ENCODE measurements at places on chromosomes 12 and 14.
A peak's percentile ranks its signal among the peaks of the same experiment; 100 is the strongest.

- peak; percentile 28 for DNase-seq
These were observed at the start of gene DNAH10 for GRCh38 chr12:123761841-123762714. TSS of gene DNAH10 (plus strand) at chr12:123762301. CDS start at chr12:123762337, 36 bp downstream.

DNA sequence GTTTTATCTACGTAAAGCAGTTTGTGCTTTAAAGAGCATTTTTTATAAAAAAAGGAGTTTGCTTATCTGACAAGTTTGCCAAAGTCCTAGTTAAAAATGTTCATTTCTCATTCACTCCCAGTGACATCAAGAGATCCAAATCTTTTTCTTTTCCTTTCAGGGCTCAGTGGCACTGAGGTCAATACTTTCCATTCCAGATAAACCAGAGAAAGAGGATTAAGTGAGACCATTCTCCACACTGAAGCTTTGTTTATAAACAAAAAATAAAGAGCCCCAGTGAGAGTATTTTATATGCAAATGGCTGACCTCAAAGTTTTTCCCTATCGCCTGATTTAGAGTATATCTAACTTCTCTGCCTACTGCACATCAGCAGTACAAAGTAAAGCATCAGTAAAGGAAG is 199.8 kb downstream of the ALG10B start:
- DNase-seq: no peak

DNA sequence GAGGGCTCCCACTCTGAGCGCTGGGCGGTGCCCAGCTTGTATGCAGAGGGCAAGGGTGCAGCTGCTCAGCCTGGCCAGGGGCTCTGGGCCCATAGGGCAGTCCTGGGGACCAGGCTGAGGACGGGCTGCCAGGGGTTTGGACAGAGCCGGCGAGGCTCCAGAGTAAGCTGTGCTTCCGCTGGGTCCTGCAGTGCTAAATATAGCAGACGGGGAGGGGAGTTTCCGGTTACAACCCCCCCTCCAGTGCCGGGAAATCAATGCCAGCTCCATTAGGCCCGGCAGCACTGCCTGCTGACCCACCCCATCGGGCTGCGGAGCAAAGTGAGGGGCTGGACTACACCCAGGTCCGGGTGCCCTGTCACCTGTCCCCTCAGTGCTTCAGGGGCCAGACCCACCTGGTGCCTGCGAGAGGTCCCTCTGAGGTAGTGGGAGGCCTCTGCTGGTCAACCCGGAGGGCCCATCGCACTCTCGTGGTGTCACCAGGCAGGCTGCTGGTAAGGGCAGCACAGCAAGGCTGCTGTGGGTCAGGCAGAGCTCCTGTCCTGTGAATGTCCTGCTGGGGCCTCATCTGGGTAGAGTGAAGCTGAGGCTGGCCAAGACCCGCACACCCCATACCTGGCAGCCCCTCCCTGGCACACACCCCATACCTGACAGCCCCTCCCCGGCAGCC is 2.6 kb upstream of the JAG2 start:
- DNase-seq: no peak

DNA sequence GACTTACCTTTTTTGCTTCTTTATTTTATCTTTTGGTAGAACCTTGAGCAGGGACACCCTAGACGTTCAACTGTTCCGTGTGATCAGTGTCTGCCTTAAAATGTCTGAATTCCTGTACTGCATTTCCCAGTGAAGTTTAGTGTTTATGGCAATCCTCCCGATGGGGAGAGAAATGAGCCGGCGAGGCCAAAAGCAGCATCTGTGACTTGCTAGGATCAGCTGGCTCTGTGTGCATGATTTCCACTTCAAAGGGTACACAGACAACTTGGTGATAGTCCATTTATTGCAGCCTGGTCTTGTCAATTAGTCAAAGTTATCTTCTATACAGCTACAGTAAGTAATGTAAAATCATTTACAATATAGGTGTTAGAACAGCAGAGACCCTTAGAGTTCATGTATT is 768.5 kb downstream of the DIO2 start:
- DNase-seq: no peak

DNA sequence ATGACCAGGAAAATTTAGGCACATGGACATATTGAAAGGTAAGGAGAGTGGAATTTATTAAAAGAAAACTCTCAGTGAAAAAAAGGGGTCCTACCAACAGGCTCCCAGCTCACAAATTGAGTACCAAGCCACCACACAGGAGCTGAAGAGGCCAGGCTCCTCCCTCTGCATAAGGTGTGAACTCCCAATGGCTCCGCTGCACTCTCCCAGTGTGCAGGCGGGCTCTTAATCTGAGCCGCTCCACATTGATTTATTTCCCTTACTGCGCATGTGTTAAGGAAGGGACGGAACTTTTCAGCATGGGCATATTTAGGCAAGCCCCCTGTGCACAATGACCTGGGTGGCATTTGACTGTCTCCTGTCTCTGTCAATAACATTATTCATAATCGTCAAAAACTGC is 68.6 kb upstream of the PLEKHG7 start:
- DNase-seq: no peak

- no peak for DNase-seq
These were observed 471.2 kb upstream of the PRICKLE1 start for GRCh38 chr12:43060742-43061141.

DNA sequence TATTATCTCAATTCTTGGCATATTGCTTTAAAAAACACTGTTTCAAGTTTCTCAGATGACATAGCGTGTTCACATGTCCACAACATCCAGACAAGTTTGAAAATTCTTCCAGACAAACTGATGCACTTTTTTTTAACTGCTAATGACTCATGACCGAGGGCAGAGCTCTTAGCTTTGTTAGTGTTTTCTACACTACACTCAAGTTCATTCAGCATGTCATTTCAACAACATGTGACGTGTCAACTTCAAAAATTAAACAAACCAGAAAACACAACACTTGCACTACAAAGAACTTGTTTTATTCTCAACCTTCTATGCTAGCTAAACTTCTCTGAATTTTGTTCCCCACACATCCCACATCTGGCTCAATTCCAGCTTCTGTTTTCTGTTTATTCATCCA is 1186.3 kb upstream of the FLRT2 start:
- DNase-seq: no peak

GRCh38 chr14:77424862-77425261 is 1.5 kb upstream of the NOXRED1 start:
- no peak for DNase-seq

- DNase-seq: no peak
These were observed 316.1 kb downstream of the FUT8 start for GRCh38 chr14:65728604-65729003.

DNA sequence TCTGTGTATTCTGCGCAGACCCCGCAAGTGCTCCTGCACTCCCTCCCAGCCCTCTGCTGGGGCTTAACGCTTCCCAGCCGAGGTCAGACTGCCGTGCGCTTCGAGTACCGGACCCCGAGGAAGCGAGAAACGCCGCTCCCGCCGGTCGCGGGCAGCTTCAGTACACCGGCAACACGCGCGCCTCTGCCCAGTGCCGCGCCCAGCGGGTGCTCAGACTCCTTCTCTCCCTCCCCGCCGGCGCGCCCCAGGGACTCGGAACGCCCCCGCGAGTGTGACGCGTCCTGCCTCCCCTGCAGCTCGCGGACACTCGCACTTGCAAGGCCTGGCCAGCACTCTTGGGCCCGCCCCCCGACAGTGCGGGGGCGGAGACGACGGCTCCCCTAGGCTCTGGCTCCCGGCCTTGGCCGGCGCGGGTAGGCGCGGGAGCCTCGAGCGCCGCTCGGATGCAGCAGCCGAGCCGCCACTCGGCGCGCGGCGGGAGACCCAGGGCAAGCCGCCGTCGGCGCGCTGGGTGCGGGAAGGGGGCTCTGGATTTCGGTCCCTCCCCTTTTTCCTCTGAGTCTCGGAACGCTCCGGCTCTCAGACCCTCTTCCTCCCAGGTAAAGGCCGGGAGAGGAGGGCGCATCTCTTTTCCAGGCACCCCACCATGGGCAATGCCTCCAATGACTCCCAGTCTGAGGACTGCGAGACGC is at the start of gene PTGER2:
PTGER2 (plus strand) TSS at position 410 of the 692 bp plus-strand sequence; CDS start at position 647, 237 bp downstream.
- DNase-seq: peak; percentile 95

GRCh38 chr14:105748204-105748578 is 221.8 kb downstream of the TMEM121 start:
- peak; percentile 42 for DNase-seq

GRCh38 chr12:62618319-62618718 is 151.7 kb downstream of the MON2 start:
- DNase-seq: no peak

GRCh38 chr12:93682846-93683261 is 5.7 kb downstream of the CRADD start:
- no peak for DNase-seq

DNA sequence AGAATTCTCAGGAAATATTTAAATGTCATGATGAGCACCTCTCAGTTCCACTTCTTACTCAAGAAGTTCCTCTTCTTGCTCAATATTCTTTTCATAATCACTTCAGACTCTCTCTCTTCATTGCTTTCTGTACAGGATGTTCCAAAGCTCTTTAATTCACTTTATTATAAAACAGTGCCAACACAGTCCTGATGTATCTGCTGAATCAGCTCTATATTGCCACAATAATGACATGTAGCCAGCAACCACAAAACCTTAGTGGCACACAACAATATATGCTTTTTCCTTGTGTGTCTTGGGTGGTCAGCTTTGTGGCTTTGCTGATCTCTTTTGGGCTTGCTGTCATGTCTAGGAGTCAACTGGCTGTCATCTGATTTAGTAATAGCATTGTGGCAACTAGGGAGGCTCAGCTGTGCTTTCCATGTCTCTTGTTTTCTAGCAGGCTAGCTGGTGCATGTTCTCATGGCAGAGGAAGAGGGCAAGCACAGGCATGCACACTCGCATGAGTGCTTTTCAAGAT is 52.8 kb upstream of the SLC2A13 start:
- DNase-seq: no peak

GRCh38 chr12:77720258-77720657 is 110.4 kb upstream of the NAV3 start:
- no peak for DNase-seq

DNA sequence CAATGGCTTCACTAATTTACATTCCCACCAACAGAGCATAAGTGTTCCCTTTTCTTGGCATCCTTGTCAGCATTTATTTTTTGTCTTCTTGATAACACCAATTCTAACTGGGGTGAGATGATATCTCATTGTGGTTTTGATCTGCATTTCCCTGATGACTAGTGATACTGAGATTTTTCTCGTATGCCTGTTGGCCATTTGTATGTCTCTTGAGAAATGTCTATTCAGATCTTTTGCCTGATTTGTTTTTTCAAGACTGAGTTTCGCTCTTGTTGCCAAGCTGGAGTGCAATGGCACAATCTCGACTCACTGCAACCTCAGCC is 4.7 kb upstream of the PLD4 start:
- DNase-seq: no peak
